Activated CD4-positive, alpha-beta memory T cell treated with anti-CD3 and anti-CD28 coated beads for 36 hours (primary cell): ENCODE measurements at places on chromosomes 1 and 21. TPM values are rescaled to one million over a fixed set of nuclear protein-coding genes. Genes with fewer than 3 reads are reported as not detected.
A peak's percentile ranks its signal among the peaks of the same experiment; 100 is the strongest.

GRCh38 chr1:170041423-170042192, 32.9 kb downstream of the KIFAP3 start:
- DNase-seq, result no peak
- H3K27ac ChIP-seq, result no peak overlapping the region
- H3K36me3 ChIP-seq, result peaks cover 18% of the 10 kb centered on the region
- no peaks in the 10 kb centered on the region for H3K27me3 ChIP-seq
- H3K4me3 ChIP-seq, result no peak overlapping the region

The CD164L2 gene
- not detected for total RNA-seq

DNA sequence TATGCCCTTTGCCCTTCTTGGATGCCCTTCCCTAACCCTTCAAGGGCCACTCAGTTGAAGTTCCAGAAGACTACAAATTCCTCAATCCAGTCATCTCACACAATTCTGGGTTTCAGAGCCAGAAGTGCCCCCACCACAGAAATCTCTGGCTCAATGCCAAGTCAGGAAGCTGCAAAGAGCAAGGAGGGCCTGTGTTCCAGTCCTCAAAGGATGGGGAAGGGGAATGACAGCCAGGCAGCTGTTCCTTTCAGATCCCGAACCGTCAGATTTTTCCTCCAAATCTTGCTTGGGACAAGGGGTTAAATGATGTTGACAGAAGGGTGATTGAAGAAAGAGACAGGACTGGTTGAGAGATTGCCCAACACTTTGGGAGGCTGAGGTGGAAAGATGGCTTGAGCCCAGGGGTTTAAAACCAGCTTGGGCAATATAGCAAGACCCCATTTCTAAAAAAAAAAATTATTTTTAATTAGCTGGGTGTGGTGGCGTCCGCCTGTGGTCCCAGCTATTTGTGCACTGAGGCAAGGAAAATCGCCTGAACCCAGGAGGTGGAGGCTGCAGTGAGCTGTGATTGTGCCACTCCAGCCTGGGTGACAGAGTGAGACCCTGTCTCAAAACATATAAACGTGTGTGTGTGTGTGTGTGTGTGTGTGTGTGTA, 716 bp upstream of the HPDL start:
- peaks cover 16% of the 10 kb centered on the region for H3K36me3 ChIP-seq
- no peaks in the 10 kb centered on the region for H3K27me3 ChIP-seq
- H3K4me3 ChIP-seq, result peak overlapping the region; percentile 76
- H3K4me1 ChIP-seq, result peaks cover 16% of the 10 kb centered on the region
- DNase-seq, result no peak

The FAM151A gene
- total RNA-seq, result not detected

DNA sequence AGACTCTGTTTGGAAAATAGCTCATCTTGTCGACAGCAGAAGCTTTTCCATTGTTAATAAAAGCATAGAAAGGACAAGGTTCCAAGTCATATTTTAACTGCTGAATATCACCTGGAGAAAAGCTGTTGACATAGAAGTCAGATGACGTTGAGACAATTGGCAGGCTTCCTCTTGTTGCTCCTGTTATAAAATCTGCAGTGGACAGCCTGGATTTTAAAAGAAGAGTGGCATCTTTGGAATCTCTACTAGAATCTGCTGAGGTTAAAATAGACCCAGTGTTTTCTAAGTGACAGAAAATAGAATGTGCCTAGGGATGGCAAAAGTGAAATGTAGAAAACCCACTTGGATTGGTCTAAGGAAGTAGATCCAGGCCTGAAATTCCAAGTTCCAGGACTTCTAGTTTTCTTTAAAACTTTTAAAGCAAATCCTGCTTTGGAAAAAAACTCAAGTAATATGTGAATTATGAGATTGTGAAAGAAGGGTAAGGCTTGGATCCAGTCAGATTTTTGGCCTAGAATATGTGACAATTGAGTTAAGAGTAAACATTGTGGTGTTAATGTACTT, 53.6 kb upstream of the NEXN start:
- peaks cover 4% of the 10 kb centered on the region for H3K36me3 ChIP-seq
- no peaks in the 10 kb centered on the region for H3K27me3 ChIP-seq
- H3K4me1 ChIP-seq, result no peaks in the 10 kb centered on the region
- DNase-seq, result no peak
- no peak overlapping the region for H3K27ac ChIP-seq
